ENCODE measurements at places on chromosomes 5 and 9.

DNA sequence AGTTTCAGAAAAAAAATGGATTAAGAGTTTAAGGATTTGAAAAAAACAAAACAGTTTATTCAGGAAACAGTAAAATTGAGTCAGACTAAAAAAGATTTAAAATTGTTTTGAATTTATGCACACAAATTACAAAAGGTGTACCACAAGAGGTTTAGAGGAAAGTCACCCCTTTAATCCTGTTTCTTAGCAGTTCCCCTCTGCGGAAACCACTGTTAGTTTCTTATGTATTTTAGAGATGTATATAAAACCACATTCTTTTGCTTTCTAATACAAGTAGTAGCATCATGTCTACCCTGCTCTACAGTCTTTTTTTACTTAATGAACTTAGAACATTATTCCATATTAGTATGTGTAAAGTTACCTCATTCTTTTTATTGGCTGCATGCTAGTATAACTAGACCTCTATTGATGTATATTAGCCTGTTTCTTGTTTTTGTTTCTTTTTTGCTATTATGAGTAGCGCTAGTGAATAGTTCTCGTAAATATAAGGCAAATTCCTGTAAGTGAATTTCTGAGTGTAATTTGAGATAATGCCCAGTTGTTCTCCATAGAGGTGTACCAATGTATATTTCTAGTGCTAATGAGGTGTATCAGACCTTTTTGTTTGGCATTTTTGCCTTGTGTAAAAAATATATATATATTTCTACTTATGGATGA lies 20.0 kb downstream of the GPBP1 start:
- no peak for DNase-seq

- no peak for DNase-seq
Measured at GRCh38 chr5:172637110-172637580, 3.9 kb upstream of the NEURL1B start.

- DNase-seq = no peak
Measured at GRCh38 chr9:131399972-131400371, 6.1 kb downstream of the PRRC2B start.

- no peak for DNase-seq
Measured at GRCh38 chr9:1253064-1253979, 203.2 kb downstream of the DMRT2 start.

GRCh38 chr5:157563373-157563928 lies 12.1 kb downstream of the ADAM19 start:
- no peak for DNase-seq

DNA sequence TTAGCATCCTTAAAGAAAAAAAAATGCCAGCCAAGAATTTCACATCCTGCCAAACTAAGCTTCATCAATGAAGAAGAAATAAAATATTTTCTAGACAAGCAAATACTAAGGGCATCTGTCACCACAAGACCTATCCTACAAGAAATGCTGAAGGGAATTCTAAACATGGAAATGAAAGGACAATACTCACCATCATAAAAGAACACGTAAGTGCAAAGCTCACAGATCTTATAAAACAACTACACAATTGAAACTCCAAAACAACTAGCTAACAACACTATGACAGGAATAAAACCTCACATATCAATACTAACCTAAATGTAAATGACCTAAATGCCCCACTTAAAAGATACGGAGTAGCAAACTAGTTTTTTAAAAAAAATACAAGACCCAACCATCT lies 71.4 kb downstream of the TTC39B start:
- DNase-seq = no peak

DNA sequence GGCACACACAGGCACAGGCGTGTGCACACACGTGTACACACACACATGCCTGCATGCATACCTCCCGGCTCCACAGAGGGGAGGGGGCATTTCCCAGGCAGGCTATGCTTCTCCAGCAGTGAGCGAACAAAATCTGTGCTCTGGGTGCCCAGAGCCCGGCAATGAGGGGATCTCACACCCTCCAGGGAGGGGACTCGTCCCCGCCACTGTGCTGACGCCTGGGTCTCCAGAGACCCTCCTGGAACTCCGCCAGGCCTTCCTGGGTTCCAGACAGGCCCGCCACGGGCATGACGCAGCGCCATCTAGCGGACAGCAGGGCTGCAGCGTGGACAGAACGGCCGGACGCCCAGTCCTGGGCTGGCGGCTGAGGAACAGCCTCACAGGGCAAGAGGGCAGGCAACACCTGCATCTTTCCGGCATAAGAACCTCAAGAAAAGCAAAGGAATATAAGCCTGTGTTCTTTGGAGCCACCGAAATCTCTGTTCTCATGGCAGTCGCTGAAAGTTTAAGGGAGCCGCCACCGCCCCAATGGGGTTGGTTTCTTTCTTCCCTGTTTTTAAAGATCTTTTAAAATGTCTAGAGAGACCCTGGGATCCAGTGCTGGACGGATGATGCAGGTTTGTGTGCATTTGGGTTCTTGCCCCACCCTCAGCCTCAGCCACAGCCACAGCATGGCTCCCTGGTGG lies 135.6 kb upstream of the PPP1R26 start:
- DNase-seq = no peak

- no peak for DNase-seq
Measured at GRCh38 chr5:33482335-33482734, 41.6 kb downstream of the TARS1 start.

DNA sequence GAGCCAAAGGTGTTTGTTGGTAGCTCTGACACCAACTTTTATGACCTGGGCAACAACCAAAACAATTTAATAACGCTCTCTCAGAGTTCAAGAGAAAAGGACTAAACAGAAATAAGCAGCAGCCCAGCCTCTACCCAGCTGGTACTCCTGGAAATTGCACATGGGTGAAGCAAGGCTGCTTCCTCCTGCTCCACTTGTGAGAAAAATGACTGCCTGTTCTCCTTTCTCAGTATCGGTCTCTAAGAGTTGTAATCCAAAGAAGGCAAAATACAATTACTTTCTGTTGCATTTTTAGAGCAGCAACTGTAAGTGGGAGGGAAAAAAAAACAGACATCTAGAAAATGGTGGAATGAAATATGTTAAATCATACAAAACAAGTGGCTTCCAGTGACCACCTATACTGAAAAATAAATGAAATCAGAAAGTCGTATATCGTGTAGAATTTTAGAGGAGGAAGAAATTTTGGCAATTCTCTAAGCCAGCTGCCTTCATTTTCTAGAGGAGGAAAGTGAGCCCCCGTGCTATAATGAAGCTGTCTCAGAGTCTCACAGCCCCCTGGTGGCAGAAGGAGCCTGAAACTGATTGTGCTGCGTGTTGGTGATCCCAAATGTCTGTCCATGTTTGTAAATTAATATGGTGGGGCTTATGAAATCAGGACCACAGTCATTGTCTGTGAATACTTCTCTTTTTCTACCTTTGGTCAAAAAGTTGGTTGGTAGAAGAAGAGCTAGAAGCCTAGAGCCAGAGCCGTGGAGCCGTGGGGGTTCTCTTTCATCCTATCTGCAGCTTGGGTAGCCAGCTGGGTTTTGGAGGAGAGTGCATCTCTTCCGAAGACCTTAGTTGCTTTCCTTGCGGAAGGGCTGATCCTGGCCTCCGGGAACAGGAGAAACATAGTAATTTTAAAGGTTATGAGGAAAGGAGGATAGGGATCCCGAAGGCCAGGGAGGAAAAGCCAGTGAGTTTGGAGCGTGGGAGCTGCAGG lies 139.9 kb downstream of the PIP5K1B start:
- DNase-seq = no peak

GRCh38 chr5:76153271-76153670 lies 70.1 kb downstream of the SV2C start:
- no peak for DNase-seq

- DNase-seq = no peak
Measured at GRCh38 chr5:32507738-32508434, 63.3 kb upstream of the ZFR start.

DNA sequence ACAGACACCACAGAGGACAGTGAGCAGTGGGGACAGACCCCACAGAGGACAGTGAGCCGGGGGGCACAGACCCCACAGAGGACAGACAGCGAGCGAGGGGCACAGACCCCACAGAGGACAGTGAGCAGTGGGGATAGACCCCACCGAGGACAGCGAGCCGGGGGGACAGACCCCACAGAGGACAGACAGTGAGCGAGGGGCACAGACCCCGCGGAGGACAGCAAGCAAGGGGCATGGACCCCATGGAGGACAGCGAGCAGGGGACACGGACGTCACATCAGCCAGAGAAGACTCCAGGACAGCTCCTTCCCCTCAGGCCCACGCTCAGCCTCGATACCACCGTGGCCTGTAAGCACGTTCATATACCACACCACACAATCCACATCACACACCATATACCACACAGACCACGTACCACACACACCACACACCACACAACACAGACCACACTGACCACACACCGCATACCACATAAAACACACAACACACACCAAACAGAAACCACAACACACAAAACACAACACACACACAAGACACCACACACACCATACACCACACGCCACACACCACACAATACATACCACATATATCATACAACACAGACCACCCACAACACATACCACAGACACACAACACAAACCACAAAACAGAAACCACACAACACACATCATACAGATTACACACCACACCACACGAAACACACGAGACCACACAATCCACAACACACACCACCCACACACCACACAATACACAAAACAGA lies 5.2 kb upstream of the ZDHHC11 start:
- no peak for DNase-seq

GRCh38 chr5:153752890-153753289 lies 262.4 kb downstream of the GRIA1 start:
- DNase-seq = no peak

- DNase-seq = no peak
Measured at GRCh38 chr9:95118596-95118995, 198.9 kb downstream of the FANCC start.

GRCh38 chr9:121294866-121295661 lies 27.1 kb downstream of the GSN start:
- no peak for DNase-seq
